ENCODE measurements at places on chromosomes 13 and 19.

GRCh38 chr19:49441210-49441959, at the start of gene SLC17A7:
TSS of gene SLC17A7 (minus strand) at chr19:49441527. CDS start at chr19:49441379, 148 bp downstream.
- DNase-seq = peak; percentile 36

- peak; percentile 57 for DNase-seq
Observed at GRCh38 chr13:89695343-89696257, 1651.9 kb upstream of the MIR17HG start.

- DNase-seq = peak; percentile 5
Observed at GRCh38 chr13:63149375-63149774, 1733.7 kb upstream of the PCDH20 start.

GRCh38 chr13:99056381-99057014, 78.6 kb upstream of the DOCK9 start:
- peak; percentile 19 for DNase-seq

- DNase-seq = peak; percentile 40
Observed at GRCh38 chr19:55196803-55197202, 12.5 kb downstream of the PTPRH start.

GRCh38 chr13:95948656-95949055, 104.5 kb downstream of the UGGT2 start:
- DNase-seq = peak; percentile 56

DNA sequence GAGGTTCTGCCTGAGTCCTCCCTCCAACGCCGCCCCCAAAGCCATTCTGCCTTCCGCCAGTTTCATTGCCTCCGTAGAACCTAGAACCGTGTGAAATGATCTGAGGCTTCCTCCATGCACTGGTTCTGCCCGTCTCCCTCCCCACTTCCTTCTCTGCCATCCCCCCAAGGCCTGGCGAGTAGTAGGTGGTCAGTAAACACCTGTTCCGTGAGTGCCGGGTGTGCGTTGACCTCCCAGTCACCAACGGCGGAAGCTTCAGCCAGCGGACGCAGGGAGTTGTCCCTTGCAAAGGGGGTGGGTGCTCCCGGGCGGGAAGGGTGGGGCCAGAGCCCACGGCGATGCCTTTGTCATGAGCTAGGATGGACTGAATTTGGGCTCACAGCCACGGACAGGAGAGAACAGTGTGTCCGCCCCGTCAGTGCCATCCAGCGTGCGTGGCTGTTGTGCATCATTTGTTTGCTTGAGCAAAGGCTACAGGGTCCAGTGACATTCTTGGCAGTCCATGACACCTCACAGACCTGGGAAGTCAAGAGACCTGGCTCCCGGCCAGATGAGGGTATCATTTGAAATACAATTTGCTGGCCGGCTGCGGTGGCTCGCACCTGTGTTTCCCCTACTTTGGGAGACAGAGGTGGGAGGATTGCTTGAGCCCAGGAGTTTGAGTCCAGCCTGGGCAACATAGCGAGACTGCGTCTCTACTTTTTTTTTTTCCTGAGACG, 43.1 kb downstream of the NFIC start:
- DNase-seq = no peak

DNA sequence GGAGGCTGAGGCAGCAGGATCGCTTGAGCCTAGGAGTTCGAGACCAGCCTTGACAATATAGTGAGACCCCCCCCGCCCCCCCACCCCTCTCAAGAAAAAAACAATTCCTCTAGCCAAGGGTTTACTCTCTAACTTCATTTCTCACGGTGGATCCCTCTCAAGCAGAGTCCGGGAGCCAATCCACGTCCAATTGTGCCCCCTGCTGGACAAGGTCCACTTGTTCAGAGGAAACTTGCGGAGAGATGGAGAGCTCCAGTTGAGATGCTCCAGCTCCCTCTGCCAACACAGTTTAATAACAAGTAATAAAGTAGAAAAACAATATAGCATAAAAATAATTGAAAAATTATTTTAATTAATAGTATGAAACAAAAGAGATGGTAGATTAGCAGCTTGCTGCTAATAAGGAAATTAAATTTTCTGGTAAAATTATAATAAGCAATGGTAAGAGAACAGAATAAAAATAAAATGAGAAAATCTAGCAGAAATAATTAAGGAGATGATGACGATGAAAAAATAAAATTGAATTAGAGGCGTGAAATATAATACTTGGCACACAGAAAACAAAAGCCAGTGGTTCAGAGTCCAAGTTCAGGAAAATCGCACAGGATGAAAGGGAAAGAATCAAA, 14.5 kb upstream of the SIGLEC14 start:
- peak; percentile 80 for DNase-seq

GRCh38 chr19:18596752-18597157, 8.2 kb downstream of the REX1BD start:
- peak; percentile 42 for DNase-seq

DNA sequence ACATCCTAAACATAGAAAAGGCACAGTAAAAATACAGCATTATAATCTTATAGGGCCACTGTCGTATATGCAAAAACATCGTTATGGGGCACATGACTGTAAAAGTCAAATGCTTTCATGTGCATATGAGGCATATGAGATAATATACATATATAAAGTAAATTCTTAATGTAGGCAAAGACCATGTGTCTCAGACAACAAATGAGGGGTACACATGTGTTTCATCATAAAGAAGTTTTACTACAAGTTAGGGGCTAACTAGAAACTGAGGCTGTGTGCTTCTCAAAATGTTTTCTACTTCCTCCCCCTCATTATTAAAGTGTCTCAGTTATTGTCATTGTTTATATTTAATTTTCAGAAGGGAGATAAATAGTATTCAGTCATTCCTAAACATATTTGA, 309.6 kb downstream of the SHISA2 start:
- no peak for DNase-seq
